ENCODE measurements at places on chromosomes 7 and 10. TPM values are rescaled to one million over a fixed set of nuclear protein-coding genes. Genes with fewer than 3 reads are reported as not detected.

DNA sequence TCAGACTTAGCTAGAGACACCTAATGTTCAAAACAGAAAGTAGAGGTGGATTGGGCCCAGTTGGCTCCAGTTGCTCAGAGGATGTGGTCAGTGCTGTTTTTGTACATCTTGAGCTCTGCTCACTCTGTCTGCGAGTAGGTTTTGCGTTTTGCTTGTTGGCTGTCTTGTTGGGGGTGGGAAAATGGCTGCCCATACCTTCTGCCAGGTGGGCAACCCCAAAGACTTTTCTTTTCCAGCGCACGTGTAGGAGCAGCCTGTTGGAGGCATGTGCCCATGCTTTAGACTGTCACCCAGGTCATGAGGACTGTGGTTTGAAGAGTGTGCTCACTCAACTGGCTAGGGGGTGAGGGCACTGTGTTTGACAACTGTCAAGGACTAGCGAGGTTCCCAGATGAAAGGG lies 73.9 kb downstream of the KAT6B start:
- DNase-seq, result no peak

Gene PGAM2
- total RNA-seq, result 0.35 TPM

DNA sequence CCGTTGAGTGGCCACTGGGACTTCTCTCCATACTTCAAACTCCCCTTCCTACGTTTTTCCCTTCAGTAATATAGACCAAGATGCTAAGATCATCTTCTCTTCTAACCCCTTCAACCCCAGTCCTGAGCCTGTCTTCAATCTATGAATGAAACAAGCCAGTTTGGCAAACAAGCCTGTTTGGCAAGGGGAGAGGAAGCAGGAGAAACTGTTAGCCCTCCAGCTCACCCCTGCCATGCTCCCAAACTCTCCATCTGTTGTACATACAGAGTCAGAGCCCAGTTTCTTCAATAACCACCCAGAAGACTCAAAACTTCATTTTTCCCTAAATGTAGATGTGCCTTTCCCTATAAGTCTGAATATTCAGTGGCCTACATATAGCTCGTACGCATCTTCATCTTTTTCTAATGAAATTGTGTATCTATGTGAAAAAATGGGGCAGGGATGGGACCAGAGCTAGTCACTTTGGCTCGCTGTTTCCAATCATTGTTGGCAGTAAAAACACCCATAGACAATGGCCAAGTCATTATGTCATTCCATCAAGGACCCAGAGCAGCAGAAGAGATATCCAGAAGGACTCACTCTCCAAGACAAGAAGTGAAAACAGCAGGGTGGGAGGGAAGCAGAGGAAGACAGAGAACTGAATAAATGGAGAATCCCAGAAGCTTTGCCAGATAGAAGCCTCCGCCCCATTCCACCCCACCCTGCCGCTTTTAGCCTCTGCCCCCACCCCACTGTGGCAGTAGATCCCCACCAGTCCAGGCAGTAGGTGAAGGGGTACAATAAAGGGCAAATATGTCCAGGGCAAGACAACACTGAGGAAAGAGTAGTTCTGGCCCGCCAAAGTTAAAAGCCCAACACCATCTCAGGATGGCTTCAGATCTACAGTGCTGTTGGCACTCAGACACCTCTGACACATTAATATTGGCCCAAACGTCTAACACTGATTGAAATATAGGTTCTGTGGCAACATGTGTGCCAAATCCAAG lies 87.3 kb downstream of the DOCK4 start:
- DNase-seq, result no peak

DNA sequence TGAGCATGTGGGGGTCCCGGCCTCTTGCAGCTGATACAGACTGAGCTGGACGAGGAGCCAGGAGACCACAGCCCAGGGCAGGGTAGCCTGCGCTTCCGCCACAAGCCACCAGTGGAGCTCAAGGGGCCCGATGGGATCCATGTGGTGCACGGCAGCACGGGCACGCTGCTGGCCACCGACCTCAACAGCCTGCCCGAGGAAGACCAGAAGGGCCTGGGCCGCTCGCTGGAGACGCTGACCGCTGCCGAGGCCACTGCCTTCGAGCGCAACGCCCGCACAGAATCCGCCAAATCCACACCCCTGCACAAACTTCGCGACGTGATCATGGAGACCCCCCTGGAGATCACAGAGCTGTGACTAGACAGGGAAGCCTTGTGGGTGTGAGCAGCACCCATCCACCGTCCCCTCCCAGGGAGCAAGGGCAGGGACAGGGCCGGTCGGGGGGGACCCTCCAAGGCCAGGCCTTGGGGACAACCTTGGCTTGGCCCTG lies 36.1 kb downstream of the PSAP start:
- no peak for DNase-seq

DNA sequence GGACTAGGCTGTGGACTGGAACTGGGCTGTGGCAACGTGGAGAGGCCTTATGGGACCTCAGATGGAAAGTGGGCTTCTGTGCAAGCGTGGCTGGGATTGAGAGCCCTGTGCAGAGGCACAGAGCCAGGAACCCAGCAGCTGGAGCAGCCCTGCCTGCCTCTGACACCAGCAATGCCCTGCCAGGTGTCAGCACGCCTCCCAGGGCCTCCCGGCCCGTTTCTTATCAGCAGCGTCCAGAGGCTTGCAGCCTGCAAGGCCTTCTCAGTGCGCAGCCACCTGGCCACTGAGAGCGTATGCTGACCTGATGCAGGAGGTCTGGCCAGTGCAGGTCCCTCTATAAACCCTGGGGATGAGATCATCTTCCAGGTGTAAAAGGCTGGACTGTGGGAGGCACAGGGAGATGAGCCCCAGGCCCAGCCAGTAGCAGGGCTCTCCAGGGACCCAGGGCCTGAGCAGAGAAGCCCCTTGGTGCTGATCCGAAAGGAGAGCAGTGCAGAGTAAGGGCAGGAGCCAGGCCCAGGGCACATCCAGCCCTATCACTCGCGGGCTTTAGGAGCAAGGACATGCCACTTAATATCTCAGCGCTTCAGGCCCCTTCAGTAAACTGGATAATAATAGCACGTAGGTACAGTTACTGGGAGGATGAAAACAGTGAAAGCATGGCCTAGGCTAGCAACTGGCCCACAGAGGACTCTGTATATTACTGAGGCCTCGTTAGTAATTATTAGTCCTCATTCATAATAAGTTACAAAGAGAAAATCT lies 38.8 kb upstream of the ANTXRL start:
- no peak for DNase-seq

Gene SH3PXD2A
- 2.9 TPM for total RNA-seq

DNA sequence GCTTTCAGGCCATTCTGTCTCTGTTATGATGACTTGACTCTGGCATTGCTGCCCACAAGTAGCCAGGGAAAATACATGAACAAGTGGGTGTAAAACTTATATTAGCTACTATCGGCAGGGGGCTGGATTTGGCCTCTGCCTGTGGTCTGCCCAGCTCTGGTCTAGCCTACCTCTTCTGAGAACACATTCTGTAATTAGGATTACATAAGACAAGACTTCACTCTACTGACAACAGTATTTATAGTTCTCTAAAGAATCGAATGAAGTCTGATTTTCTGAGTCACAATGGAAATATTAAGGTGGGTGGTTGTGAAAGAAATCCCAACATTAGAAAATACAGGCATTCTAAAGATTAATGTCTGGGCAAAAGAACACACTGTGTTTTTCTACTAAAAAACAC lies 55.5 kb downstream of the DLD start:
- no peak for DNase-seq

Gene ASB10
- not detected for total RNA-seq

DNA sequence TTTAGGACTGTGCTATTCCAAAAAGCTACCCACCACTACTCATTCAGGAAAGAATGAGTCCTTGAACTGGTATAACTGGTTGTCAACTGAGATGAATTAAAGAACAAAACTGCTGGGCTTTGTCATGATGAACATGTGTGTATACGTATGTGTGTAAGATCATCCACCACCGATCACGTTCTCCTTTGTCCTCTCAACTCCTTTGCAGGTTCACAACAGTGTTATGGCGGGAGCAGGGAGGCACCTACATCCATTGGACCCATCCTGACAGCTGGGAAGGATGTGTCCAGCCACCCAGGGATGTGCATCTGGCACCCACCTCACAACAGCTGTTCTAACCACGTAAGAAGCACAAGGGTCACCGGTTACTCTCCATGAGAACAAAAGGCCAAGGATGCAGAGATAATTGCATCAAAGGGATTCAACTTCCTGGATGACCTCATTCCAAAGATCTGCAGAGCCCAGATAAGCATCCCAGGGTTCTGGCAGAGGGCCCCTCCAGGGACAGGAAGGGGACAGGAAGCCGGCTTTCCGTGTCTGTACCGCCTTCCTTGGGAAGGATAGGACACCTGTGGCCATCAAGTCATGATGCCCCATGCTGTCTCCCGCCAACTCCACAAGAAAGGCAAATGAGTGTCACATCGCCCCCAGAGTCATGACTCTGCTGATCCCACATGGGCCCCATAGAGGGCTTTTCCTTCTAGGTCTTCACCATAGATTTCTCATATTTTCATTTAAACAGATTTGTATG lies 66.1 kb downstream of the STEAP1B start:
- DNase-seq, result peak; percentile 87

DNA sequence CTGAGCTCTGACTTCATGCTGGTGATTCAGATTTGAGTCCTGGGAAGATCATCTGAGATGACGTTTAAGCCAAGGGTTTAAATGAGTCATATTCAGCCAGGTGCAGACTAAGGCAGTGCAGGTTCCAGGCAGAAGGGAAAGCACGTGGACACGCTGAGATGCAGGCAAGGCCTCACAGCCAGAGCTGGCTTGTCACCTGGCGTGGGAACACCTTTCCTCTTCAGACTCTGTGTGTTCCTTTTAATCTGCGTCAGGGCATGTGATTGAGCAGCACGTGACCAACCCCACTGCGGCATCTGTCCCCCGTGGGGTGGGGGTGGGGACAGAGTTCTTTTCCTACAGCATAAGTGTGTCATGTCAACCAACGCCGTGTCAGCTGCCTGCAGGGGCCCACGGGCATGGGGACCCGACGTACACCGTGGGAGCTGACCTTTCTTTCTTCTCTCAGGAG lies 10.7 kb upstream of the IDI2 start:
- DNase-seq, result peak; percentile 74

Gene SUN1
- 92.5 TPM for total RNA-seq

Gene CREB5
- 5.2 TPM for total RNA-seq

GRCh38 chr10:42988517-42989395 lies 88.1 kb upstream of the RET start:
- no peak for DNase-seq

Gene FAM25G
- not detected for total RNA-seq

GRCh38 chr7:115135146-115135545 lies 213.3 kb downstream of the MDFIC start:
- peak; percentile 74 for DNase-seq

GRCh38 chr10:132489053-132489703 lies 48.4 kb upstream of the INPP5A start:
- DNase-seq, result no peak

Gene SCIN
- total RNA-seq, result 1.6 TPM
